Suppressor macrophage treated with lipopolysaccharide for 1 hour (primary cell): ENCODE measurements at places on chromosomes 7 and 10.

GRCh38 chr10:99365736-99366135, 36.6 kb downstream of the CNNM1 start:
- no peak for DNase-seq

GRCh38 chr7:132569884-132570614, 6.2 kb downstream of the PLXNA4 start:
- no peak for DNase-seq

GRCh38 chr7:159017741-159018140, 126.9 kb downstream of the VIPR2 start:
- DNase-seq, result no peak

DNA sequence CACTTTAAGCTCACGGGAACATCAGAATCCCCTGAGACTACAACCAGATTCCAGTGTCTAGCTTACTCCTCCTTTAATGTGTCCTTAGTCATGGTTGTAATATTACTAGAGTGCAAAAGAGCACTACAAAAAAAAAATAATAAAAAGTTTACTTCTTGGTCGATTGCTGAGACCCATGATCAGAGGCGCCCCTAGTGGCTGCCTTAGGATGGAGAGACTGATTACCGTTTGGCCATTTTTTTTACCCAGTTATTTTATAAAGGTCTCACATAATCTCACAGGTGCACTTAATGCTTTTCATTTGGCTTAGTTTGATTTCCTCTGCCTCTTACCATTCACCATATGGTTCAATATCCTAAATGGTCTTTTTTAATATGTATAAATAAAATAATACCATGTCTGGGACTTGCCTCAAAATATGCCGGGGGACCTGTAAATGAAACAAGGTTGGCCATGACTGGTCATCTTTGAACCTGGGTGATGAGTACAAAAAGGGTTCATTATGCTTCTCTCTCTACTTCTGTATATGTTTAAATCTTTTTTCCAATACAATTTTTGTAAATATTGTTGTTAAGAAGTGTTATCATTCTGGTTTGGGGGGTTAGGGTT, 331.5 kb upstream of the NFE2L3 start:
- DNase-seq, result no peak

- DNase-seq, result no peak
These were observed 92.6 kb downstream of the HPSE2 start for GRCh38 chr10:99143011-99143410.

- no peak for DNase-seq
These were observed 31.6 kb downstream of the HOXA1 start for GRCh38 chr7:27064159-27064558.

- no peak for DNase-seq
These were observed 109.4 kb downstream of the FAM107B start for GRCh38 chr10:14665304-14665703.

GRCh38 chr7:22596763-22597400, 96.9 kb upstream of the STEAP1B start:
- DNase-seq, result no peak

GRCh38 chr7:139613971-139614411, 90.5 kb downstream of the CLEC2L start:
- DNase-seq, result no peak

DNA sequence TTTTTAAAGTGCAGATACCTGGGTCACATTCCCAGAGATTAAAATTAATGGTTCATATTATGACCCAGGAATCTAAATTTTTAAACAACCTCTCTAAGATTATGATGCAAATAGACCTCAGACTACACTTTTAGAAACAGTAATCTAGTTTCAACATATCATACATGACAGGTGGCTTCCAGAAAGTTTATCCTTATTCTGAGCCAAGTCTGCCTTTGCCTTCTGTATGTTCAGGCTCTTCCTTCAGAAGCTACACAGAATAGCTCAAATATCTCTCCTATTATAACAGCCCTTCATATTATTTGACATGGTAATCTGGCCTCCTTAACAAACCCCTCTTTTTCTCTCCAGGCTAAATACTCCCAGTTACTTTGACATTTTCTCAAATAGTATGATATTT, 101.9 kb downstream of the FZD1 start:
- no peak for DNase-seq

GRCh38 chr7:99614495-99614894, 2.3 kb upstream of the ZSCAN25 start:
- DNase-seq, result no peak

DNA sequence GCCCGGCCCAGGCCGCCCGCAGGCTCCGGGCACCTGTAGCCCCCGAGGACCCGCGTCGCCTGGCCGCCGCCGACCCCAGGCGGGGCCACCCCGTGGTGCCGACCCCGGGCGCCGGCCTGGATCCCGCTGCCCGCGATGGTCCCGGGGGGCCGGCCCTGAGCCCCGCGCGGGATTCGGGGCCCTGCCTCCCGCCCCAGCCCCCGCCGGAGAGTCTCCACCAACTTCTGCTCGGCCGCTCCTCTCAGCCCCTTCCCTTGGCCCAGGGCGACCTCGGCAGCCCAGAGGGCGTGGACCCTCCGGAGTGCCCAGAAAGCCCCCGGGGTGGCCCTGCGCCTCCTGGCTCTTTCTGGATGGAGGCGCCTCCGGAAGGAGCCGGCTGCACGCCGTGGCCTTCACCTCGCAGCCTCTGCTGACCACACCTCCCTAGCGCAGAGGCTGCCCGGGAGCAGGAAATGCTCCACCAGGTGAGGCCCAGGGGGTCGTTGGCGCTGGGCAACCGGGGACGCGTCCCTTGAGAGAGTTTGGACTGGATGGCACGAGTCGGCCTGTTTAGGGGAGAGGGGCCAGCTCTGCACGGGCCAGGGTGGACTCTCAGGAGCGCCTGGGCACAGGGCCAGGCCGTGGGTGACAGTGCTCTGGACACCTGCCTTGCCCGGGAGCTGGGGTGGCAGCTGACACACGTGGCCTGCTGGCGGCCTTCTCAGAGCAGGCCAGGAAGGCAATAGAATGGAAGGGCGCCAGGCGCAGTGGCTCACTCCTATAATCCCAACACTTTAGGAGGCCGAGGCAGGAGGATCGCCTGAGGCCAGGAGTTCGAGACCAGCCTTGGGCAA, 529 bp downstream of the ZNF853 start:
- DNase-seq, result no peak

DNA sequence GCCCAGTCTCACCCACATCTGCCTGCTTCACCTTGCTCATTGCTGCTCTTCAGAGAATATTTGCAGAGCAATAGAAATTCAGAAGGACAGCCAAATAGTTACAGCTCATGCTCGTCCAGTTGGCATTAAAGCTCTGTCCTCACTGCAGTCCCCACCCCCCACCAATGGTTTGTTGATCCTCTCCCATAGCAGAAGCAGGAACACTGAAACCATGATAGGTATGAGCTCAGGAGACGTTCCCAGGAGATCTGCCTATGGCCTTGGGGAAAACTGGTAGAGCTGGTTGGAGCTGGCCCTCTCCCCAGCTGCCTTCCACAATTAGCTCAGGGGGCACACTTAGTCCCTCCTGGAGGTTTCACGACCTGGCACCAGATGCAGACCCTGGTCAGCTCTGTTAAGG, 68.6 kb upstream of the KMT2C start:
- DNase-seq, result no peak

DNA sequence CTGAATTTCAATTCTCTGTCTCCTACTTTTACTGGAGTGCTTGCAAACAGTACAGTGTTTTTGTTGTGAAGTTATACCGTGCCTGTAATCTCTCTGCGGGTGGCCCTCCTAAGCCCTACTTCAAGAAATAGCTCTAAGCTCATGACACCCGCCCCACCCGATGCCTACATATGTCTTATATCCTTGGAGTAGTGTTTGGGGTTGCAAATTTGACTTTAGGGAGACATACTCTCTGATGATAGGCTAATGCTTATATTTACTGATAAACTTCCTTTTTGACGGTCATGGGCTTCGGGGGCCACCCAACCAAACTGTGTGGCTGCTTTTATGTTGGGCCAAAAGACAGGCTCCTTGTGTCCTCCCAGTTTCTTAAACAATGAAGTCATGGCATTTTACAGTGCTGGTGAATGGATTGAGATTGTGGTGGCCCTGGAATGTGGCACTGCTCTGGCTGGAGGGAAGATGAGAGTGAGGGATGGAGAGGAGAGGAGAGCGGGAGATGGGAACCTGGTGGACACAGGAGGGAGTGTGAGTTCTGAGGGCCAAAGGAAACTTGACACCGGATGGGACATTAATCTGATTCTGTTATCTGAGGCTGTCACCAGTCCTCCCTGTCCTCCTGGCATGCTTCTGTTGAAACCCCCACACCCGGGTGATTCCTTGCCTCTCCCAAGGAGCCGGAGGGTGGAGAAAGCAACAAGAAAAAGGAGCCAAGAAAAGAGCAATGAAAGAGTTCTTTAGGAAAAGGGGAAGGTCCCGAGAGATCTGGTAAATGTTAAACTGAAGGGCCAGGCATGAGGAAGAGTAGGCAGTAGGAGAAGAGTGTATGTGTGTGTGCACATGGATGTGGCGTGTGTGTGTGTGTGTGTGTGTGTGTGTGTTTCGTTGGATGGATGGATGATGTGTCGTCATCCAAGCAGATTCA, 113.3 kb downstream of the TCF7L2 start:
- DNase-seq, result no peak

GRCh38 chr7:112252691-112253090, 46.2 kb downstream of the ZNF277 start:
- no peak for DNase-seq

GRCh38 chr7:105932835-105933477, 30.1 kb upstream of the CDHR3 start:
- DNase-seq, result peak; percentile 20

GRCh38 chr7:148474481-148475025, 116.0 kb upstream of the C7orf33 start:
- no peak for DNase-seq

DNA sequence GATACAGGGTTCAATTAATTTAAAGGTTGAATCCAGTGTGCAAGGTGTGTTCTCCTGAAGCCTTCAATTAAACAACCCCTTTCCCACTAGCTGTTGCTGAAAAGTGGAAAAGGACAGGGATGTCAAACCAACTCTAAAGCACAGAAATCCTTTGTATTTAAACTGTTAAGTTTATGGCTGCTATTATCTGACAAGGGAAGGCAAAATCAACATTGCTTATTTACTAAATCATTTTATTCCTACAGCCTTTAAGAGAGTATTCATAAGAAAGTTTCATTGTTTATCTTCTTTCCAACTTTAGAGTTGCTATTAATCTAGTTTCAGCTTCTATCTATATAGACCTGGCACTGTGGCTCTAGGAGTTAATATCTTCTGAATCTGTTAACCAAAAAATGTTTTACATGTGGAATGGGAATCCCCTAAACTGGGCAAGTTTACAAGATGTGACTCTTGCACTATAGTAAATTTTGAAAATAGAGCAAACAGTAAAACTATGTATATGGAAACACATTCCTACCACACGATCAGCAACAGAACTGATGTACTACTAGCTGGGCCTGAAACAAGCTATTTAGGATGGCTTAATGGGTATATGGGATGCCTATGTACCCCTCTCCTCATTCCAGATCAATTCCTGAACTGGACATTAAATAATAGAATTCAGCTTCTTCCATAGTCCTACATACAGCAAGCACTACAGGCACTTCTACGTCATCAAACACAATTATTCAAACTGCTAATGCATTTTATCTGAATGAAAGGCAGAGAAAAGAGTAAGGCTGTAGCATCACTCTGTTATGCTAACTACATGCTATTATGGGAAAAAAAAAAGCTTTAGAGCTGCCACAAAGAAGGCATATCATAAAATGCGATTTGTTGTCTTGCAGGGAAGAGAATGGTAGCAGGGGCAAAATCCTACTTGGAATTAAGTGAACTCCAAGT, 52.8 kb downstream of the CDK6 start:
- DNase-seq, result no peak

DNA sequence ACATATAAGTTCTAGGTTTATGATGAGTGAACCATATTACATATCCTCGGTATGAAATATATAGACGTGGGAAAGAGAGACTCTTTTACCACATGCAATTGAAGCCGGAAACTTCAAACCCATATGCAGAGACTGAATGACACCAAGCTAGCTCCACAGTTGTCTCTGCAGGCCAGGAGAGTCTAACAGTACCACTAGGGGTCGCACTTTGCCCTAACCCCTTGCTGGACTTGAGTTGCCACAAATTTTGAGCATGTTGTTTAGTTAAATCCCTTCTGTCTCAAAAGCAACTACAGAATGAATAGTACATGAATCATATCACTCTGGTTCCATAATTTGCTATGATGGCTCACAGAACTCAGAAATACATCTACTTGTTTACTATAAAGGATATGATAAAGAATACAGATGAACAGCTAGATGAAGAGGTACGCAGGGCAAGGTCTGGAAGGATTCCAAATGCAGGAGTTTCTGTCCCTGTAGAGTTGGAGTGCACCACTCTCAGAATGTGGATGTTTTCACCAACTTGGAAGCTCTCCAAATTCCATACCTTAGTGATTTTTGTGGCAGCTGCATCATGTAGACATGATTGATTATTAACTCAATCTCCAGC, 112.4 kb upstream of the YAE1 start:
- peak; percentile 74 for DNase-seq

- DNase-seq, result no peak
These were observed 80.4 kb downstream of the CLEC2L start for GRCh38 chr7:139603896-139604295.

GRCh38 chr7:24896031-24896501, 83.9 kb downstream of the OSBPL3 start:
- peak; percentile 64 for DNase-seq

- DNase-seq, result no peak
These were observed 134.6 kb downstream of the GRM3 start for GRCh38 chr7:86778271-86778670.

DNA sequence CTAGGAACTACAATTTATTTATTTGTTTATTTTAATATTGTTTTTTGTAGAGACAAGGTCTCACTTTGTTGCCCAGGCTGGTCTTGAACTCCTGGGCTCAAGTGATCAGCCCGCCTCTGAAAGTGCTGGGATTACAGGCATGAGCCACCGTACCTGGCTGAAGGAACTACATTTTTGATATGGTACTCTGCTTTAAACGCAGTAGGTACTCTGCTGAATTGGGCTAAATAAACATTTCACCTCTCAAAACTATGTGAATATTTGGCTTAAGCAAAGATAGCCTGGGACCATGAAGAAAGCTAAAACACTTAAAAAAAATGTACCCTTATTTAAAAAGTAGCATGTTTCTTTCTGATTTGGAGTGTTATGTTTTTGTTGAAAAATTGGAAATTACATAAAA, 138.2 kb downstream of the ADK start:
- no peak for DNase-seq

- DNase-seq, result no peak
These were observed 307.8 kb downstream of the GPAM start for GRCh38 chr10:111875725-111876124.

DNA sequence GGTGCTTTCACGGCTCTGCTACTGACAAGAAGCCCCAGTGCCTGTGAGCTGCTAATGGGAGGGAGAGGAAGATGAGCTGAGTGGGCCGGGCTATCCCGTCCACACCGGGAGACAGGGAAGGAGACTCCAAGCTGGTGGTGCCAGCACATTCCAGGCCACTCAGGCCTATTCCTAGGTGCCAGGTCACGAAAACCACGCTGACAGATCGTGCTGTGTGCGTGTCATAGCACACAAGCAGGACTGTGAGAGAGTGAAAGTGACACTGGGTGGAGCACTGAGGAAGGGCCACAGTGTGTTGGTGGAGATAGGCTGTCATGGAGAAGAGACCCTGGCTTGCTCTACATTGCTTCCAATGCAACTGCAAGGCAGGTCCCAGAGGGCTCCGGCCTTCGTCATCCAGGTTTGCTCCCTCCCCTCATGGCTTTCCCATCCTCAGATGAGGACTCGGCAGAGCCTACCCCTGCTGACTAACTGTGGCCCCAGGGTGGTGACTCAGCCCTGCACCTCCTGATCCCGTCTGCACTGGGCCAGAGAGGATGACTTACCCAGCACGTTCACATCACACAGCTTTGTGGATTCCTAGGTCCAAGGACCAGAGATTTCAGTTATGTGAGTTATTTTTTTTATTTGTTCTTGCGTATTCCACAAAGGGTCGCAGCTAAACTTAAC, 167.3 kb downstream of the EGFR start:
- DNase-seq, result no peak
